CD14-positive monocyte (primary cell): ENCODE measurements at places on chromosomes 16 and 17. TPM values are rescaled to one million over a fixed set of nuclear protein-coding genes. Genes with fewer than 3 reads are reported as not detected.

GRCh38 chr16:29698042-29698441, 19.1 kb downstream of the QPRT start:
- DNase-seq: no peak

DNA sequence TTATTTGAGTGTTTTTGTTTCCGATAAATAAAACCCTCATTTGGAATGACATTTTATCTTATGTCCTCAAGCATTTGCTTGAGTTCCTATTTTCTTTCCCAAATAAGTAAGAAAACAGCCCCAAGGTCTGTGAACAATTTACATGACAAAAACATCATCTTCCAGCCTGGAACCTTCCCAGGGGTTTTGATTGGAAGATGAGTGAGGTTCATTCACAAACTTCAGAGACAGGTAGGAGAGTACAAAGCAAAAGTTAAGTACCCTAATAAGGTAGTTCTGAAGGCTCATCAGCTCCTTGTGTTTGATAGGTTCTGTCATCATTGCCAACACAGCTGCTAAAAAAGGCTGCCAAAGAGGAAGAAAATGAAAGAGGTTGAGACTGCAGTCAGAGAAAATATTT, 772.8 kb downstream of the CDH8 start:
- no peak for DNase-seq

GRCh38 chr17:82897514-82898249, 57.9 kb upstream of the ZNF750 start:
- no peak for DNase-seq

GRCh38 chr17:18224387-18225120, 881 bp upstream of the LLGL1 start:
- DNase-seq: no peak

GRCh38 chr17:2602597-2603017, 9.2 kb downstream of the PAFAH1B1 start:
- DNase-seq: no peak

DNA sequence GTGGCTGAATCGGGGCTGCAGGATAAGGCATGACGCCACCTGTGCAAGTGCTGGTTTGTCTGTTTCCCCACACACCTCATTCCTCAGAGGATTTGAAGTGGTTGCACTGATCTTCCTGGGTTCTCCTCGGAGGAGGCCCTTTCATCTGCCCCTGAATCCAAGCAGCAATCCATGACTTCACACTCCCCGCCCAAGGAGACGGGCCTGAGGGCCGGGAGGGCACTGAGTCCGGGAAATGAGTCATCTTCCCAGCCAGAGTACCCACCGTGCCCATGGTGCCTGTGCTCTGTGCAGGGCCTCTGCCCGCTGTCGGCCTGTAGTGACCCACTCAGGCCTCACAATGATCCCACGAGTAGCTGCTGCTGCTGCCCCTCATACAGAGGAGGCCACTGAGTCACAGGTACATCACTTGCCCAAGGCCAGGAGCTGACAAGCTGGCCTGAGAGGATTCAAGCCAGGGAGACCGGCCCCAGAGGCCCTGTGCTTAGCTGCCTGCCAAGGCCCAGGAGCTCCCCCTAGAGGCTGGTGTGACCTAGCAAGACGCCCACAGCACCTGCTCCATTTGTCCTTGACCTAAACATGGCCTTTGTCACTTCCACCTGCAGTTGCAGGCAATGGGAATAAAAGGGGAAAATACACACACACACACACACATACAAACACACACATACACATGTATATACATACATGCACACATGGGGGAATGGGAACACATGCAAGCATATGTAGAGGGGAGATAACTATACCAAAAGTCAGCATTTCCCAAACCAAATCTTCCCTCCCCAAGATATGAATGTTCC, 240.0 kb downstream of the C16orf95 start:
- DNase-seq: peak; percentile 50

- DNase-seq: no peak
These were observed 255.5 kb upstream of the RPL38 start for GRCh38 chr17:73947966-73948355.

GRCh38 chr17:74635418-74635817, 11.9 kb upstream of the CD300E start:
- no peak for DNase-seq

- no peak for DNase-seq
These were observed 168.9 kb upstream of the CIBAR2 start for GRCh38 chr16:85281181-85281580.

- DNase-seq: no peak
These were observed 602.7 kb upstream of the CDH5 start for GRCh38 chr16:65763640-65764305.

- DNase-seq: no peak
These were observed 9.1 kb downstream of the FOXJ1 start for GRCh38 chr17:76131692-76132573.

GRCh38 chr17:41925991-41926590, 4.3 kb upstream of the ODAD4 start:
- DNase-seq: no peak

GRCh38 chr17:2106308-2106955, 51.5 kb downstream of the HIC1 start:
- DNase-seq: no peak

DNA sequence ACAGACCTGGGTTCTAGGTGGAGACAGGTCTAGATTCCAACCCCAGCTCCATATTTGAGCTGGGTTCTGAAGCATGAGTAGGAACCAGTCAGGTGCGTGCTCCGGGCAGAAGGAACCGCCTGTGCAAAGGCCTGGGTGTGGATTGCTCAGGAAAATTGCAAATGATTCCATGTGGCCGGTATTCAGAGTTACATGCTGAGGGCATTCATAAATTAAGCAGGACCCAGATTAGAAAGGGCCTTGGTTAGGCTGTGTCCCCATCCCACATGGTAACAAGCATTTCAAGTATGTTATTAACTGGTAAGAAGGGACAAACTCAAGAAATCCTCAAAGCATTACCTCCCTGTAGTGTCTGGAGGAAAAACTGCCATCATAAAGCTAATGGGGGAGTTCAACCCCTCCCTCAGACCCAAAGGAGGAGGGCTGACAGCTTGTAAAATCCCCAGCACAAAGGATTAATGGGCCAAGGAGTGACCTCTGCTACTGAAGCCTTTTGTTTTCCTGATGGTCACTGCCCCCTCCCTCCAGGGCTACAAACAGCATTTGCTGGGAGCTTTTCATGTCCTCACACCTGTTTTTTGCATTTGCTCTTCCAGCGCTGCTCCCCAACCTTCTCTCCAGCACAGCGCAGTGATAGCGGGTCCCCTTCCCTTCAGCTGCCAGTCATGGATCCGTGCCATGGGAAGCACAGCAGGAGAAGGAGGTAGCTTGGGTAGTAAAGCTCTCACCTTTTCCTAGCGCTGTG, 218.0 kb downstream of the C16orf95 start:
- DNase-seq: no peak

DNA sequence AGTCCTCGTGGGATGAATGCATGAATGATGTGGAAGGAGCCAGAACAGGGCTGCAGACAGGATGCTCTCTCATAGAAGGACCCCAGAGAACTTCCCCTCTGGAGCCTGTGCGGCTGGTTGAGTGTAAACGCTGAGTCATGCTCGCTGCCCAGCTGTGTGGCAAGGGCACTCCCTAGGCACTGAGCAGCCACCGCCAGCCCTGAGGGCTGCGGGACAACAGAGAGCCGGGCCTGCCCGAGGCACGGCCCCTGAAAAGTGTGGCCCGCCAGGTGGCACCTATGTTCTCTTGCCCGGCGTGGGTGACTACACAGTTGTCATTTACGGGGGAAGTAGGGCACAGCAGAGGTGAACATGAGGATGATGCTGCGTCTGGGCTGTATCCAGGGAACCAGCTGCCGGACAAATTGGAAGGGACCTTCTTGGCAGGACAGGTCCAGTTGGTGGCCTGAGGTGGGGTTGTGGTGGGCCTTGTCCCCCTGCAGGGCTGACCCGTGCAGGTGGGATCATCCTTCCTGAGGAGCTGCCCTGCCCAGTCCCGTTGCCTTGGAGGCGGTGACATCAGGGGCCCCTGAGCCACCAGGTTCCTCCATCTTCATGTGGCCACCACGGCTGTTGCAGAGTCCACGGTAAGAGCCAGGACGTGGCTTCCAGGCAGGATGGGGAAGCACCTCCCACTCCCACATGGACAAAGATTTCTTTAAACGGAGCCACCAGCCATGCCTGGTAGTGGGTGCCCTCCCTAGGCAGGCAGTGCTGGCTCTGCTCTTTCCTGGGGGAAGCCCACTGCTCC, 94.8 kb upstream of the CBX4 start:
- DNase-seq: peak; percentile 73

- DNase-seq: no peak
These were observed 2.9 kb upstream of the FBXO47 start for GRCh38 chr17:38970128-38970527.

The ANKS4B gene
- not detected for polyA plus RNA-seq

The C16orf92 gene
- not detected in 2 replicates for polyA plus RNA-seq

The CANT1 gene
- polyA plus RNA-seq: 16.6 and 25.7 TPM in 2 replicates

The KRT26 gene
- not detected for polyA plus RNA-seq

The CBX2 gene
- polyA plus RNA-seq: not detected
